Stimulated activated CD4-positive, alpha-beta T cell treated with anti-CD3 and anti-CD28 coated beads, Interleukin-15, amount 100 ng/mL, for 48 hours (primary cell): ENCODE measurements at places on chromosomes 6 and 20.

DNA sequence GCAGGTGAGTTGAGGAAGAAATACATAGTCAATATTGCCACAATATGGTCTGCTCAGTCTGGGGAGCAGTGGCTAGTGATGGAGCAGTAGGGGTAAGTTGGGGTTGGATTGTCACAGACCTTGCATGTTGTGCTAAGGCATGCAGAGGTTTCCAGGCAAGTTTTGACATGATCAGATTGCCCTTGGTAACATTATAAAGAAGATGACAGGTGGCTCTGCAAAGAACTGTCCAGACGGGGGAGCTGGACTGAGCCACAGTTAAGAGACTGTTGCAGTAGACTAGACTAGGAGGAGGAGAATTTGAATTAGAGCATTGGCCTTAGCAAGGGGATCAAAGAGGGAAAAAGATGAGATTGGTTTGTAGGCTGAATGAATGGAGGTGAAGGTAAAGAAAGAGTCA is 23.4 kb downstream of the ATRN start:
- DNase-seq: no peak

GRCh38 chr20:14538433-14538832 is 201.0 kb upstream of the FLRT3 start:
- no peak for DNase-seq

- no peak for DNase-seq
Observed at GRCh38 chr6:90612313-90612680, 25.4 kb upstream of the MAP3K7 start.

GRCh38 chr20:50192364-50193198 is 2.0 kb downstream of the CEBPB start:
- DNase-seq: peak; percentile 79

GRCh38 chr6:37565267-37566110 is 65.8 kb upstream of the CCDC167 start:
- no peak for DNase-seq

- no peak for DNase-seq
Observed at GRCh38 chr6:81331526-81331925, 421.0 kb downstream of the TENT5A start.
